A172 (cell line): ENCODE measurements at places on chromosomes 4 and X. TPM values are rescaled to one million over a fixed set of nuclear protein-coding genes. Genes with fewer than 3 reads are reported as not detected.

The CDS1 gene
- 3.0 and 3.2 TPM in 2 replicates for total RNA-seq

The TGIF2LX gene
- 0.98 TPM in 1 of 2 replicates, not detected in the other for total RNA-seq

GRCh38 chrX:84469226-84469625, 33.0 kb downstream of the HDX start:
- peak; percentile 11 for DNase-seq

GRCh38 chrX:97310373-97310772, 426.7 kb downstream of the RPA4 start:
- peak; percentile 0 for DNase-seq

The DMD gene
- total RNA-seq, result 17.6 and 29.7 TPM in 2 replicates

GRCh38 chr4:44869222-44869882, 143.0 kb upstream of the GNPDA2 start:
- DNase-seq, result no peak

DNA sequence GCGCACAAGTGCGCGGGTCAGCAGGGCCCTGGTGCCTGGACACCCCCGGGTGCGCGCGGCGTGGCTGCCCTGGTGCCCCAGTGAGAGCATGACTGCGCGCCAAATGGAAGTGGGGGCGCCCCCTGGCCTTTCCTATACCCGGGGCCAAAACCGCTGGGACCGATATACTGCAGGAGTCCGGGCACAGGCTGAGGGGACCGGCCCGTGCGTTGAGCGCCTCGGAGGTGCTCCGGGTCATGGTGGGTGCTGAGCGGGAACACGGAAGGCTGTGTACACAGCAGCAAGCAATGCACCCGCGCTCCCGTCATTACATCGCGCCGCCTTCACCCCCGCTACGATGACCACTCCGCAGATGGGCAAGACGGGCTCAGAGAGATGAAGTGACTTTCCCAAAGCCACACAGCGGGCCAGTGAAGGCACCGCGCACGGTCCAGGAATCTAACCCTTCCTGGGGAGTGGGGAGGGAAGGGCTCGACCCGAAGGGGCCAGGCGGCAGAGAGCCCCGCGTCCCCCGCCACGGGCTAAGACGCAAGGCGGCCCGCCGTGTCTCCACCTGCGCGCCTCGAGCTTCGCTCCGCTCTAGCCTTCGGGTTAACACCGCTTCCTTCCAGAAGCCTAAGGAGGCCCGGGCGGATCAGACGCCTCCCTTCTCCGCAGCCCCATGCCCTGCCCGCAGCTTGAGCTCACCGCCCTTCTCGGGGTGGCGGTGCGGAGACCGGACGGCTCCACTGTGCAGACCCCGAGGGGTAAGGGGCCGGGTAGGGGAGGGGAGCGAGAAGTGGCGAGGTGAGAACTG, 11.3 kb downstream of the HMX1 start:
- no peak for DNase-seq

- DNase-seq, result peak; percentile 5
Observed at GRCh38 chrX:15158736-15159406, 111.0 kb downstream of the ASB9 start.

DNA sequence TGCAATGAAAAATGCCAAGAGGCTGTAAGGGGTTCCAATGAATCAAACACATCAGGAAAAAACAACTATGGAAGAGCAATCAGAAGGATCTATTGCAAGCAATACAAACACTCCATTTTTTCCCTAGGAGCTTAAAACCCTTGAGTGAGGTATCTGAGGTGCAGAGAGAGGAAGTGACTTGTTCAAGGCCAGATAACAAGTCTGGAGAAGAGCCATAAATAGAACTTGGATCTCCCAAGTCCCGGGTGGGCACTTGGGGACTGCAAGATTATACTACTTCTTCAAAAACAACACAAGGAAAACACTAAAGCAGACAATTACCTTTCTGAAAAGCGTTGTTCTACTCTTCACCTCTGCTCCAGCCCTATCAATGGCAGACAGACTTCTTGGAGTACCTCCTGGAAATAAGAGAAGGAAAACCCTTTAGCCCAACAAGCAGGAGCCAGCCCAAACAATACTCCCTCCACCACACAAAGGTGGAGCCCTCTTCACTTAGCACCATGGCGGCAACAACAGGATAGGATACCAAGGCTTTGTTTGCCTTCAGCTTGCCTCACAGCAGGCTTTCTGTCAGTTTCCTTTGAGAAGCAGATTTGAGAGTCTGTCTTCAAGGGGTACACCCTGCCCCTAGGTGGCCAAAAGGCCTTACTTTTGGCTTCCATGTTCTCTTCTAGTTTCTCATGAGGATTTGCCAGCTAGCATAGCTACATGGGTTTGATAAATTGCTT, 26.0 kb downstream of the AIFM1 start:
- DNase-seq, result no peak

DNA sequence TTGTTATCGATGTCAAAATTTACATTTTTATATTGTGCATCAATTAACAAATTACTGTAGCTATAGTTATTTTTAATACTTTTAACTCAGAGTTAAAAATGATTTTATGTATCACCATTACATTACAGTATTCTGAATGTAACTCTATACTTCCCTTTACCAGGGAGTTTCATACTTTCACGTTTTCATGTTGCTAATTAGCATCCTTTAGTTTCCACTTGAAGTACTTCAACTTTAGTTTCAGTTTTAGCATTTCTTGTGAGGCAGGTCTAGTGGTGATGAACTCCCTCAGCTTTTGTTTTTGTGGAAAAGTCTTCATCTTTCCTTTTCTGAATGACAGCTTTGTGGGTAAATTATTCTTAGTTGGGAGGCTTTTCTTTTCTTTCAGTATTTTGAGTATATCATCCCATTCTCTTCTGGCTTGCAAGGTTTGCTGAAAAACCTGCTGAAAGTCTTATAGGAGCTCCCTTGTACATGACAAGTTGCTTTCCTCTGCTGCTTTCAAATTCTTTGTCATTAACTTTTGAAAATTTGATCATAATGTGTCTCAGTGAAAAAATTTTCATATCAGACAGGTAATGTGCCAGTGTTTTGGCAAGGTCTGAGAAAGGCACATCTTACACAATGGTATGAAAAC, 9.8 kb upstream of the CISD2 start:
- no peak for DNase-seq

GRCh38 chr4:53043891-53044650, 182.0 kb downstream of the RASL11B start:
- no peak for DNase-seq

- peak; percentile 25 for DNase-seq
Observed at GRCh38 chr4:174578366-174578765, 56.1 kb upstream of the HPGD start.

- DNase-seq, result no peak
Observed at GRCh38 chr4:178970433-178971140, 1528.3 kb upstream of the AGA start.

The EFNB1 gene
- 6.7 and 8.3 TPM in 2 replicates for total RNA-seq

DNA sequence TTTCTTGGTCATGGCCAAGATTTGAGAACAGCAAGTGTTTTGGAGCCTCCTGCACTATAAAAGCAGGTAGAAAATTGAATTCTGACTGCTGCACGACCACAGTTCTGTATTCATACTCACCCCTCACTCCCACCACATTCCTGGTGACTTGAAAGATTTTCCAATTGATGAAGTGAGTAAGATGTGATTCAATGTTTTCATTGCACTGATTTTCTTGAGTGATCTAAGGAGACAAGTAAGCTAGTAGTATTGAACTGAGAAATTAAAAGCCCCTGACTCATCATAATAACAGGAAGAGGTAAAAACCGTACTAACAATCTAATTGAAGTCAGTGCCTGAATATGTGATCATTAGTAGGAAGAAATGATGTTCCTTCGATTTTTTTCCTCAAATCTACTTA, 6.1 kb upstream of the SEC24D start:
- no peak for DNase-seq

DNA sequence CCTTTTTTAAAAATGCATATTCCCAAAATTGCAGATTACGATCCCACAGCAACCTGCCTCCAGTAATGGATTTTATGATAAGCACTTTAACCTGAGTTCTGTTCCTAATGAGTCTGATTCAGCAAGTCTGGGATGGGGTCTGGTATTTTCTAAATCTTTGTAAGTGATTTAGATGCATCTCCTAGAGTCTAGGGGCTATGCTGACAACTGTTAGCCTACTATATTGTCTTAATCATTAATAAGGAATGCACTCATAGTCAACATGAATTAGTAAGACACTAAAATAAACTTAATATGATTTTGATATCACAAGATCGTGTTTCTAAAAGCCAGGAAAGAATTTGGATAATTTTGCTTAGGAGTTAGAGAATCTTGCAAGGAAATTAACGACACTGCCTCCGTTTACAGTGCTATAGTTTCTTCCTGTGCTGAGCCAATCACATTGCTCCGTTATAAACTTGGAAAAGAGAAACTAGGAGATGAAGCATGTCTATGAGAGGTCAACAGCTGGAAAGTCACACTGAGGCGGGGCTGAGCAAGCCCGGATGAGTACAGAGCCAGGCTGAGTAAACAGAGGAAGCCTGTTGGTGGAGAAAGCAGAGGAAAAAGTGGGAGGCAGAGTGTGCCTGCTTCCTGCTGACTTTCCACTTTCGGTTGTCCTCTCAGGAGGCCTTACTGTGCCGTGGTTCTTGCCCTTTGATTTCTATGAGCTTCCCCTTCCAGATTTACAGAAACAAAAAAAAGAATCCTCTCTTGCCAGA, 5.4 kb downstream of the SCARB2 start:
- peak; percentile 57 for DNase-seq

DNA sequence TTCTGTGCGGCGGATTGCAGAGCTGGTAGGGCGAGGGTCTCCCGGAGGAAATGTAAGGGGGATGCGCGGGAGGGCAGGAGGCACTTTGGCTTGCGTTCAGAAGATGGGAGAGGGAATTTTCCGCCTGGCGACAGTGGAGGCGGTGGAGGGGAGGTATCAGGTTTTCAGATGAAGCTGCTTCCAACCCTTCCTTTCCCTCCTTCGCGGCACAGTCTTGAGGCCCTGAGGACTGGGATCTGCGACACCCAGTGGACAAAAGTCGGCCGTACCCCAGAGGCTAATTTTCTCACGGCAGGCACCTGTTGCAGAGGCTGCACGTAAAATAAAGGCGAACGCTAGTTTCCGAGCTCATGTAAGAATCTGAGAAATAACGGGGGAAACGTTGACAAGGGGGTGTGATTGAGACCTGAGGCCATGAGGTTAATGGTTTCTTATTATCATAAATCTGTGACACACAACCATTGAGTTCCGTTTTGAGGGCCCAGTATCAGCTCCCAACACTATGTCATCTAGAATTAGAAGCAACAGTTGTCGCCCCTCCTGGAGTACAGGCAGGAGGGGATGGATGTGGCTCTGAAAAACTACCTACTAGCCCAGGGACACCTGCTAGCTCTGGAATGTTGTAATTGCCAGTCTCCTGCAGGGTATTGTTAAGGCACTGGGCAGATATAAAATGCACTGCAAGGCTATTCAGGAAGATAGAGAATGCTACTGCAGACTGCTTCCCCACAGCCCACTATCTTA, 1.1 kb downstream of the ZCCHC18 start:
- peak; percentile 29 for DNase-seq

DNA sequence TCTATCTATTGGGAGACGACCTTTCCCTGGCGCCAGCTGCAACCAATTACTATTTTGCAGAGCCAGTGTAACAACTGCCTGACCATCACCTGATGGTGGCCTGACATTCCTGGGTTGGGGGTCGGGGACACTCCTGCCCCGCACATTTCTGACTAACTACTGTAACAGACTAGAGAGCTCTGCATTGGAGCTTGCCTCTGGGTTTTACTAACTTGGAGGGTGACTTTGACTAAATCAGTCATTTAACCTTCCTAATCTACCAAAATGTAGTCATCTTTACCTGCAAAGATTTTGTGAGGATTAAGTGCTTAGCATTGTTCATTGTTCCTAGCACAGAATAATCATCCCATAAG, 37.5 kb upstream of the ABCG2 start:
- no peak for DNase-seq

DNA sequence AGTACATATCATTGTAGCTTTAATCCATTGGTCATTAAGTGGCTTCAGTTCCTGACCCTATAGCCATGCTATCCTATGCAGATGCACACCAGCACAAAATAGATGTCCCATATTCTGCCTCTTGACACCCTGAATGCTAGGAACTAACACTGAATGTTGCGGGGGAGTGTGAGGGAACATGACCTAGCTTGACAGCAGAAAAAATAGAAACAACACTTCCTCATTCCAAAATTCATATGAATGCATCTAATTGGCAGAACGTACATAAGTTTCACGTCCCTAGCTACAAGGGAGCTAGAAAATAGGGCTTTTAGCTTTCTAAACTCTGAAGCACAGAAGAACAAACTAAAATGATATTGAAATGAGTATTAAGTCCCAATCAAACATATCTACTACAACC, 14.4 kb upstream of the DCAF8L1 start:
- DNase-seq, result no peak

The ADH4 gene
- total RNA-seq, result not detected in 2 replicates

DNA sequence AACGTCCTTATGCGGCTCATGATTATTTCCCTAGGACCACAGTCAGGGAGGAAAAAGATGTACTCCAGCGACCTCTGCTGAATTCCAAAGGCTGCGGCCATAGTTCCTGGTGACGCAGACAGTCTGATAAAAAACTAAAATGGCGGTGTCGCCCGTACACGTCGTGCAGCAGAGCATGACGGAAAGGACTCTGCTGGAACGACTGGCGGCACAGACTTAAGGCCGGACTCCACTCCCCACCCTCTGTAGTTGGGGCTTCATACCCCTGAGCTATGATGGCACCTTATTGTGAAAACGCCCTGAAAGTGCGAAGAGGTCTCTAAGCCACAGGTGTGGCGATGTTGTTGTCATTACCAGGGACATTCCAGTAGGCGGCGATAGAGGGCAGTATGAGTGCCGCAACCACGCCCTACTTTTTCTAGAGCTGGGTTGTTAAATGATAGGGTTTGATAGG, 90.0 kb upstream of the EDA2R start:
- peak; percentile 12 for DNase-seq

DNA sequence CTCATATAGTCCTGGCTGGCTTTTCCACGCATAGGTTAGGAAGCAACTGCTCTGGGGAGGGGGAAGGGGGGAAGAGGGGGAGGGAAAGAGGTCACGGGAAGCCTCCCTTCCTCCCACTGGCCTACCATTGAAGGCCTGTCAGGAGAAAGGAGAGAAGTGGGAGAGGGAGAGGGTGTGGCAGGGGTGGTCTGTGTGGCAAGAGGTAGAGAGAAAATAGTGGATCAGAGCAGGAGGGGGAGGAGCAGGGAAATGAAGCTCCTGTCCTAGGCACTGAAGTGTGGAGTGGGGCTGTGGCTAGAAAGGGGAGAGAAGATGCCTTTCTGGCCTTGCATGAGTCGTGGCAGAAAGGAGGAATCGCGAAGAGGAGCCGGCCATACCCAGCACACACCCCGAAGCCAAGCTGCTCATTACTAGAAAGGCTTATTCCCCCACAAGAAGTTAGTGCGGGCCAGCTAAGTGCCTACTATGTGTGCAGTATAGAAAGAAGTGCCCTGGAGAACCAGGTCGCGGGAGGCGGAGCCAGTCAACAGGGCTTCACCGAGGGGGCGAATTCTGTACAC, 1.1 kb upstream of the TMEM164 start:
- DNase-seq, result no peak

GRCh38 chrX:109774706-109775105, 41.6 kb upstream of the ACSL4 start:
- DNase-seq, result peak; percentile 13

The HTN1 gene
- not detected in 2 replicates for total RNA-seq

GRCh38 chr4:96677499-96677898, 837.6 kb downstream of the PDHA2 start:
- DNase-seq, result peak; percentile 19

The ASMT gene
- total RNA-seq, result not detected in 2 replicates

GRCh38 chr4:31467781-31468180, 747.6 kb downstream of the PCDH7 start:
- no peak for DNase-seq

The USP17L15 gene
- not detected in 2 replicates for total RNA-seq
